ENCODE measurements at places on chromosomes 6 and 20. TPM values are rescaled to one million over a fixed set of nuclear protein-coding genes. Genes with fewer than 3 reads are reported as not detected.

TSBP1 gene
- not detected for total RNA-seq

OR12D3 gene
- total RNA-seq = not detected

DNA sequence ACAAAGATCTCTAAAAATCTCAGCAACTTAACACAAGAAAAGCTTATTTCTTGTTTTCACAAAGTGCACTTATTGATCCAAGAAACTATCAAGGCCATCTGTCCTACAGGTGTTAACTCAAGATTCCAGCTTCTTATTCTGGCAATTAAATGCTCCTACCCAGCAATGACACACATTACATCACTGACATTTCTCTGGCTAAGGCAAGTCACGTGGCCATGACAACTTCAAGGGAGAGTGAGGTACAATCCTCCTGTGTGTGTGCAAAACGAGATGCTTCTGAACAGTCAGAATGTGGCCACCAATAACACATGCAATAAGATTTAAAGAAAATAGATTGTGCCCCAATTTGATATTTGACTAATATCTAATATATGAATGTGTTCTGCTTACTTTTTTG, 169.3 kb upstream of the BTBD3 start:
- DNase-seq = no peak

CDH22 gene
- not detected for total RNA-seq

- no peak for DNase-seq
Measured at GRCh38 chr6:97656706-97657350, 373.8 kb upstream of the MMS22L start.

GRCh38 chr6:14857501-14857900, 388.4 kb upstream of the JARID2 start:
- no peak for DNase-seq

HSPA12B gene
- total RNA-seq = 0.12 TPM

- no peak for DNase-seq
Measured at GRCh38 chr20:58712151-58712791, 19.7 kb downstream of the NPEPL1 start.

DNA sequence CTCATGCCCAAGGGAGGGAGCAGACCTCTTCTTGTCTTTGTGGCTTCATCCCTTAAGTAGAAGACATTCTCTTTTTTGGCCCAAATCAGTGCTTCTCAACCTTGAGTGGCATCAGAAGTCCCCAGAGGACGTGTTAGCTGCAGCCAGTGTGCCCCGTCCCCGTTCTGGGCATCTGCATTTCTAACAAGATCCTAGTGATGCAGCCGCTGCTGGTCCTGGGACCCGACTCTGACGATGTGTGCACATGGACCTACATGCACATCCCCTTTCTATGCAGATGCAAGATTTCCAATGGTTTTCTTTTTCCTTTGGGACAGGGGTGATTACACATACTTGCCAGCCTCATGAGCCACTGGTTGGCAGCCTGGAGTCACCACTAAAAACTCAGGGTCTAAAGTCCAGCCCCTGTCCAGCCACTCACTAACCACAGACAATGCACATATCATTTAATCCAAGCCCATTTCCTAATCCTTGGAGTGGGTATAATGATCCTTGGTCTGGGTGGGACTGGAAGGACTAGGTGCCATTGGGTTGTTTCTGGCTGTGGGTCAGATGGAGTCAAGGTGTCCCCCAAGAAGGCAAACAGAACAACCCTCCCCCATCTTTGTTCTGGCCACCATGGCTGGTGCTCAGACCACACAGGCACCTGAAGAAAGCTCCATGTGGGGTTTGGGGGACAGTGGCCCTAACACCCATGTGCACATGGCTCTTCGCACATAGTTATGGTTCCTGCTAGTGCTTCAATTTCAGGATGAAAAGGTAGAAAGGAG, 6.4 kb downstream of the ACSS1 start:
- no peak for DNase-seq

DNA sequence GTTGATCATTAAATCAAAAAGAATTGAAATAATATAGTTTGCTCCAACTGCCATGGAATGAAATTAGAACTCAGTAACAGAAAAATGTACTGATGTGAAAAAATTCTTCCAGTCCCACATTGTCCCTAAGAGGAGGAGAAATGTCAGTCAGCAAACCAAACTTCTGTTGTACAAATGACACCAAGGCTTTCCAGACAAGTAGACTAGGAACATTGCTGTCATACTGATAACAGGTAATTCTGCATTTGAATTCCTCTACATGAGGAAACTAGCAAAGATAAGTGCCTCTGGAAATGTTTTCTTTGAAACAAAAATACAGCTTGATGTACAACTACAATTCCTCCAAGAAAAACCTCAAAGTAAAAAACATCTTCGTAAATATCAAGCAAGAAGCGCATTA, 90.2 kb downstream of the HIVEP1 start:
- no peak for DNase-seq

GRCh38 chr6:43803055-43803782, 33.2 kb downstream of the VEGFA start:
- DNase-seq = no peak

NRN1 gene
- total RNA-seq = 37.3 TPM

DNA sequence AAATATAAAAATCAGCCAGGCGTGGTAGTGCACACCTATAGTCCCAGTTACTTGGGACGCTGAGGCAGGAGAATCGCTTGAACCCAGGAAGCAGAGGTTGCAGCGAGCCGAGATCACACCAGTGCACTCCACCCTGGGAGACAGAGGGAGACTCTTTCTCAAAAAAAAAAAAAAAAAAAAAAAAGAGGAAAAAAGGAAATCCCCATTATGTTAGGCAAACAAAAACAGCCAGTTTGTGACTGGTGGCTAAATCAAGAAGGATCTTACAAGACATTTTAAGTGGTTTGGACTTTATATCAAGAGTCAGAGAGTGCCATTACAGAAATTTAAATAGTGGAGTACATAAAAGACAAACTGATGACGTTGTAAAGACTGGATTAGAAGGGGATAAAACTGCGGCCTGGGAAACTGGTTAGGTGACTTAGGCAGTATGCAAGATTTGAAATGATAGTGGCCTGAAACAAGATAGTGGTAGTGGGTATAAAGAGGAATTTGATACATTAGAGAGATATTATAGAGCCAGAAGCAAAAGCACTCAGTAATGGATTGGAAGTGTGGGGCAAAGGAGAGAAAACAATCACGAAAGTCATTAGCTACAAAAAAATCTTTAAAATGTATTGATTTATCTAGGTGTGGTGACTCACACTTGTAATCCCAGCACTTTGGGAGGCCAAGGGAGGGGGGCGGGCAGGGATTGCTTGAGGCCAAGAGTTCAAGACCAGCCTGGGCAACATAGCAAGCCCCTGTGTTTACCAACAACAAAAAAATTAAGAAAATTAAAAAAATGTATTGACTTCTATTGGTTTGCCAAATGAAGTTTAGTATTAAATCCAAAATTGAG, 1.7 kb upstream of the MYO6 start:
- no peak for DNase-seq

GRCh38 chr20:13271098-13271497, 50.0 kb downstream of the ISM1 start:
- DNase-seq = no peak

DNAAF9 gene
- total RNA-seq = 1.7 TPM

DNA sequence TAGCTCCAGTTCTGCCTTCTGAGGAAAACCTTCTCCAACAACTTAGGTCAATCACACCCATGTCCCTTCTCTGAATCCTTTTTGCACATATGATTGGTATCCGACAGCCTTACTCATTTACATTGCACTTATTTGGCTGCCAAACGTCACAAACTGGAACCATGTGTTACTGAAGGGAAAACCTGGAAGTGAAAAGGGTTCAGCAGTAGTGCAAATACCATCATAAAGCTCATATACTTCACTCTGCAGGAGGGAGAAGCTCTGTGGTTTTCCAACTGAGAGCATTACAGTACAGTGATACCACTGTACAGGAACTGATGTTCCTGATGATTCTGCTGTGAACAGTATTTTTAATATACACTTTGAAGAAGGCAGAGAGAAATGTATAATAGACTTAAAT, 87.8 kb downstream of the SLC16A10 start:
- DNase-seq = no peak

DLK2 gene
- 13.7 TPM for total RNA-seq

MYLK2 gene
- total RNA-seq = 0.14 TPM

DNA sequence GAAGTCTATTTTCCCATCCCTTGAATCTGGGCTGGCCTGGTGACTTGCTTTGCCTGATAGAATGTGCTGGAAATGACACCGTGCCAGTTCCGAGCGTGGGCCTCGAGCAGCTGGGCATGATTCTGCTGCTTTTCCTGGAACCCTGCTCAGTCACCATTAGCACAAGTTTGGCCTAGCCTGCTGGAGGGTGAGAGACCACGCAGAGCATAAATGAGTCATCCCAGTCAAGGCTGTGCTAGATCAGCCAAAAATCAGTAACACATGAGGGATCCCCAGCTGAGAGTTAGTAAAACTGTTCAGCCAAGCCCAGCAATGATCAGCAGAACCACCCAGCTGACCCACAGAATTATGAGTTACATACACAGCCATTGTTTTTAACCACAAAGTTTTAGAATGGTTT, 74.8 kb upstream of the TOP1 start:
- DNase-seq = no peak

DNA sequence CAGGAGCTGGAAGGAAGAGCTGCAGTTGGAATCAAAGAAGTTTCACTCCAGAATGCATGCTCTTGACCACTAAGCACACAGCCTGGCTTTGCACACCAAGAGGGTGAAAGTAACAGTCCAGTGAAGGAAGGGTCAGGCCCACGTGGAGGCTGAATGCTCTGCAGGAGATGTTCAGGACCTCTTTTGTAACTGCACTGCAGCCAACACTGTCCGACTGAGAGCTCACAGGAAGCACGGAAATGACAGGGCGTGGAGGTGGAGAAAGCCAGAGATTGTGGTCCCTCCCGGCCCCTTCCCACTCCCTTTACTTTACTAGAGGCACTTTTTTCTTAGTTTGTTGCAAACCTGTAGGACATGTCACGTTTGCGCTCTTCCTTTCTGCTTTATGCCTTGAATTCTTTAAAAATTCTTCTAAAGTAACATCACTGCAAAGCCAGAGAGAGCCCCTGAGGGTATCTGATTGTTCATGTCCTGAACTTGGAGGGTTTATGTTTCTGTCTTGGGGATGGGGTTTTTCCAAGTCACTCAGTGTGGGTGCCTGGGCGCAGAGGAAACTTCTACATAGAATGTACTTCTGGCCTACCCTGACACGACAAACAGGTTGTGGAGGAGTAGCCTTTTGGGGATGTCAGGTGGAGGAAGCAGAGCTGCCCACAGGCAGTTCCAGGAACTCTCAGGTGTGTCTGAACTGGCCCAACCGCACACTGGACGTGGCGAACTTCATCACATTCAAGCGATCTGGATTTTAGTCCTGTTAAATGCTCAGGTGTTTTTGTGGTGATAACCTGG, 40.9 kb downstream of the JAG1 start:
- DNase-seq = no peak

- DNase-seq = no peak
Measured at GRCh38 chr6:113805173-113805790, 51.9 kb upstream of the MARCKS start.

GRCh38 chr6:137067399-137067798, 22.6 kb upstream of the IL20RA start:
- no peak for DNase-seq

CYP39A1 gene
- total RNA-seq = 23.3 TPM

DNA sequence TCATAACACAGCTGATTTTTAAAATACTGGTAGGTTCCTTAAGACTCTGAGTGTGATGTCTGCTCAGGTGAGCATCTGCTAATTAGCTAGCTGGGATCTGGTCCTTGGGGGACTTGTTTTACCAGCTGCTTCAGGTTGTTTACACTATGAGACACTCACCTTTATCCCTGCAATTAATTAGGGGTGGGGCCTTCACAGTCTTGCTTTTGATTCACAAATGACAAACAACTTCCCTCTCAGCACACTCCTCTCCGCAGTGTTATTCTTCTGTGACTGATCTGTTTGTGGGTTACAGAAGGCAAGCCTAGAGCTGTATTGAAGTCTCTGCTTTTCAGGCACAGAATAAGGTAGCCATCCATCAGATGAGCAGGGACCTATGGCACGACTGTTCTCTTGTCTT, 62.0 kb upstream of the CD83 start:
- no peak for DNase-seq
